ENCODE measurements at places on chromosomes 11 and 22.

- no peak for DNase-seq
These were observed 43.7 kb downstream of the GDPD5 start for GRCh38 chr11:75481922-75482606.

DNA sequence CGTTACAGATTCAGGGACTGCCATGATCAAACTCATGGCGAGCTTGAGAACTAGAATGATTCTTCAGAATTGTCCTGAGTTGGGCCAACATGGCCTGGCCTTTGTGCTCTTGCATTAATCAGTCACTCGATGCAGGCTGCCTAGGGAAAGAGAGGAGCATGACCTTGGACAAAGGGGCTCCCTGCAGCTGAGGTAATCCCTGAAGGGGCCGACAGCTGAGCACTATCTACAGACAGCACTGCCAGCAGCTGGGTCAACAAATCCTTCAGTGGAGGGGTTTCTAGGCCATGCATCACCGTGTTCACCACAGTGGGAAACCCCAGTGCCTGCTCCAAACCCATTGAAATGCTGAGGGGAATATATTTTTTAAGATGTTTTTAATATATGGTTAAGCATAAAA is 159.5 kb upstream of the POU2AF2 start:
- no peak for DNase-seq

GRCh38 chr11:103673773-103674172 is 362.7 kb upstream of the DDI1 start:
- no peak for DNase-seq

DNA sequence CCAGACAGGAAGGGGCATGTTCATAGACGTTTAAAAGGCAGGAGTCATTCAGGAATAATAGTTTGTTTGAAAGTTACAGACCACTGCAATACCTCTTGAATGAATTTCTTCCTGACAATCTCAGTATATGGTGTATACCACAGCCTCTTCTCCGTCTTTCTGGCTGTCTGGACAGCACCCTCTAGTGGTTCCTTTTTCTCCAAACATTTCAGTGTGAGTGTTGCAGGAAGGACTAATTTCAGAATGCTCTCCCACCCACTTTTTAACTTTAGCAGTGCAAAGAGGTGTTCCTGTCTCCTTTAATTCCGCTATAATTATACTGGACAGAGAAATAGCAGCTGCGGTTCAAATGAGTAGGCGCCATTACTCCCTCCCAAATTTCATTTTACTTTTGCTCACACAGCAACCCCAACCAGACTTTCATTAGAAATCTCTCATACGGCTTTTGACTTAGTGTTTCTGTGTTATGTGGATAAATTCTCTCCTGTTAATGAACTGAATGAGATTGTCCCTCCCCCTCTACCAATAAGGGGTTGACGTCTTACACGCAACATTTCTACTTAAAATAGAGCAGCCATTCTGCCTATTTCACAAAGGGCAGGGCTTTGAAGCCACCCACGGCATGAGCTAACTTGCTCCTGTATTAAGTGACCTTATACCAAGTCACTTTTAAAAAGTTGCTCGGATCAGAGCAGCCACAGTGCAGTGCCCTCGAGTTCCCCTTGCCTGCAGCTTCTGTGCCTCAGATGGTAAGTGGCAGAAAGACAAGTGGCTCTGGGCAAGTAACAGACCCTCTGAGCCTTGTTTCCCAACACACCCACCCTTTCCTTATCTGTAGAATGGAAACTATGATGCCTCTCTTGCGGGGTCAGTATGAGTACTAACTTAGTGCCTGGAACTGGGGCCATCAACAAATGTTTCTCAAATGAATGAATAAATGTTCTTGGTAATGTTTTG is 368.6 kb downstream of the OPCML start:
- no peak for DNase-seq

Data from activated CD8-positive, alpha-beta memory T cell treated with anti-CD3 and anti-CD28 coated beads for 1 hour (primary cell).